ENCODE measurements at places on chromosomes 3 and 15.

DNA sequence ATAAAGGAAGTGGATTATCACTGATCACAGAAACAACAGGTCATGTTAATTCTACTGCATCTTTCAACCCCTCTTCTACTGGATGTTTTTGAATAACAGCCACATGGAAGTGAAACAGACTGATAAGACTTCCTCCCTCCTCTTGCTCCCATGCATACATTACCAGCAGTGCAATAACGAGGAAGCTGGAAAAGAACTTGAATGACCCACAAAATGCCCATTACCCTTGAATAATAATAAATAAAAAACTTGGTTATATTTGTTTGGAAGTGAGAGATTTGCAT, 51.6 kb downstream of the RARB start:
- DNase-seq: no peak
- H3K36me3 ChIP-seq: no peaks in the 10 kb centered on the region
- no peak overlapping the region for H3K27ac ChIP-seq
- peaks cover 2% of the 10 kb centered on the region for H3K27me3 ChIP-seq

- H3K4me1 ChIP-seq: peaks cover 12% of the 10 kb centered on the region
- H3K27me3 ChIP-seq: no peaks in the 10 kb centered on the region
- H3K4me3 ChIP-seq: no peak overlapping the region
These were observed 8.7 kb upstream of the PLA2G4F start for GRCh38 chr15:42165106-42165505.

DNA sequence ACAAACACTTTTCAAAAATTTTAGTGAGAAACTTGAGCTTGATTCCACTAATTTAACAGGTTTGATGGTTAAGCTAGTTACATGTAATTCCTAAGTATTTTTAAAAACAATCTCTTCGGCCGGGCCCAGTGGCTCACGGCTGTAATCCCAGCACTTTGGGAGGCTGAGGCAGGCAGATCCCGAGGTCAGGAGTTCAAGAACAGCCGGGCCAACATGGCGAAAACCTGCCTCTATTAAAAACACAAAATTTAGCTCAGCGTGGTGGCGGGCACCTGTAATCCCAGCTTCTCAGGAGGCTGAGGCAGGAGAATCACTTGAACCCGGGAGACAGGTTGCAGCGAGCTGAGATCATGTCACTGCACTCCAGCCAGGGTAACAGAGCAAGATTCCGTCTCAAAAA, 25.3 kb downstream of the TRA2B start:
- peaks cover 39% of the 10 kb centered on the region for H3K4me1 ChIP-seq
- no peak for DNase-seq
- no peak overlapping the region for H3K4me3 ChIP-seq
- peaks cover 42% of the 10 kb centered on the region for H3K36me3 ChIP-seq
- no peak overlapping the region for H3K27ac ChIP-seq
- H3K27me3 ChIP-seq: peaks cover 17% of the 10 kb centered on the region

- no peak overlapping the region for H3K27ac ChIP-seq
- no peaks in the 10 kb centered on the region for H3K4me1 ChIP-seq
- H3K27me3 ChIP-seq: peaks cover 2% of the 10 kb centered on the region
- DNase-seq: no peak
- no peak overlapping the region for H3K4me3 ChIP-seq
- peaks cover 14% of the 10 kb centered on the region for H3K36me3 ChIP-seq
These were observed 47.4 kb downstream of the CCR4 start for GRCh38 chr3:32998631-32999451.

DNA sequence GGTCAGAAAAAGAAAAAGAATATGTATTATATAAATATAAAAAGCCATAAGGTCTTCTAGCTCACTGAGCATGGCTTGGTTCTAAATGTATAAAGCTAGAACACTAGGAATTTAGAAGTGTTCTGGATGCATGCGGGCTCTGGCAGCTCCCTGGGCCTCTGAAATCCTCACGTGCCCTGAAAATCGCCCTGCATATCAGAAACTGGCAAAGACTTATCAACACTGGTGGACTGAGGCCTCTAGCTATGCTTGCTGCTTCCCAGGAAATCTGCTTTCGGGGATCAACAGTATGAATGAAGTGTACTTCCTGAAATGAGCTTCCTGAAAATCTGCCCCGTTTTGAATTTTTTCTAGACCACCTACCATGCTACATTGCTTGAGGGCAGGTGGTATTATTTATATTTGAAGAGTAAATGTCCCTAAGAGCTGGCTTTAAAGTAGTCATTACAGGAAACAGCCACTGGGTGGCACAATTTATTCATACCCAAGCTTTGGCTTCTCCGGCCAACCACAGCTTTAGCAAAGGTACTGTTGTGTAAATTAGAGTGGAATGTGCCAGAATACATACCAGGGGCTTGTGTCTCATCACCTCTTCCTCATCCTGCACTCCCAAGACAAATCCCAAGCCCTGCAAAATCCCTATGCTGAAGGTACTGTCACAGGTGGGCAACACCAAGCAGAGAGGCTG, 17.7 kb downstream of the CRTAP start:
- no peak overlapping the region for H3K27ac ChIP-seq
- H3K4me3 ChIP-seq: no peak overlapping the region
- H3K27me3 ChIP-seq: no peaks in the 10 kb centered on the region

- H3K4me1 ChIP-seq: peaks cover 26% of the 10 kb centered on the region
- H3K4me3 ChIP-seq: no peak overlapping the region
- H3K27ac ChIP-seq: peak overlapping the region; percentile 28
- H3K27me3 ChIP-seq: no peaks in the 10 kb centered on the region
- DNase-seq: peak; percentile 88
These were observed 366.5 kb downstream of the GAP43 start for GRCh38 chr3:115989684-115990421.

Data from HFFc6 (cell line).